ENCODE measurements at places on chromosomes 6 and 20.
A peak's percentile ranks its signal among the peaks of the same experiment; 100 is the strongest.

DNA sequence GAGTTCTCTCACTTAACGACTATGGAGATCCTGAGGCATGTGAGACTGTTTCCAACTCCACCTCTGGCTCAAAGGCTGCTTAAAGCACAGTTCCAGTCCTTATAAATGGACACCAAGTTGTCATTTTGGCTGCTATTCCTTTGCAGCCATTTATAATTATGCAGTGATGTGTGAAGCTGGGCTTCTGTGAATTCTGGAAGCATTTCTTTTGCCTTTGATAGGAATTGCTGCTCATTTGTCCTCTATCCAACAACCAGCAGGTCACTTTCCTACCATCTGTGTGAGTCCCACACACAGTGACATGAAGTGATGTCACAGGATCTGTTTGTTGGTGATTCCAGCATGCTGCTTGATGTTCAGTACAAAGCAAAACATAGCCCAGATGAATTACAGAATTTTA, 28.5 kb upstream of the EFHC1 start:
- DNase-seq, result no peak

DNA sequence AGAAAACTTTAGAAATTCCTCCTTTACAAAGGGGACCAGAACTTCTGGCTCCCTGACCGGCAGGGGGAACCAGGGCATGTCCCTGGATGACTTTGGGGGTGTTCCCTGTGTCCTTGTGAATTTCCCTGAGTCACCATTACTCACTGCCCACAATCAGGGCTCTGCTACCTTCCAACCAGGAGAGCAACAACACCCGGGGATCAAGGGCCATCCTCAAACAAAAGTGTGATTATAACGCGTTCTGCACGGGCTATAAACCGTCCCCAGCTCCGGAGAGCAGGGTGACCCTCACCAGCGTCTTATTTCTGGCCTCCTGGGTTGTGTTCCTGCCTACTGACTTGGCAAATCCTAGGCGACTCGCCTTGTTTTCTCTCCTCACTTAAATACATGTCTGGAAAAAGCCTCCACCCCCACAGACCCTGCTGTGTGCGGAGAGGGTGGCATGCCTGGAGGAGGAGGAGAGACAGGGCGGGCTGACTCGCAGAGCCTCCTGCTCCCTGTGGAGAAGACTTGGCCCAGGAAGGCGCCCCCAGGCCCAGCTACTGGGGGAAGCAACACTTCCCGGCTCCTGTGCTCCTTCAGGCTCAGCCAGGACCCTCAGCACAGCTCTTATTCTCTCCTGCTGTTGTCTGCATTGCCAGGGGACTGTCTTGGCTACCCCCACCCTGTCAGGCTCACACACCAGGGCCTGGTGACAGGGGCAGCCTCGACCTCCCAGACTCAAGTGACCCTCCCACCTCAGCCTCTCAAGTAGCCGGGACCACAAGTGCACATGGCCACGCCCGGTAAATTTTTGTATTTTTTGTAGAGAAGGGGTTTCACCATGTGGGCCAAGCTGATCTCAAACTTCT, 54.1 kb downstream of the FGD2 start:
- peak; percentile 40 for DNase-seq

- DNase-seq, result no peak
Observed at GRCh38 chr6:170233286-170234205, 57.3 kb downstream of the DLL1 start.

DNA sequence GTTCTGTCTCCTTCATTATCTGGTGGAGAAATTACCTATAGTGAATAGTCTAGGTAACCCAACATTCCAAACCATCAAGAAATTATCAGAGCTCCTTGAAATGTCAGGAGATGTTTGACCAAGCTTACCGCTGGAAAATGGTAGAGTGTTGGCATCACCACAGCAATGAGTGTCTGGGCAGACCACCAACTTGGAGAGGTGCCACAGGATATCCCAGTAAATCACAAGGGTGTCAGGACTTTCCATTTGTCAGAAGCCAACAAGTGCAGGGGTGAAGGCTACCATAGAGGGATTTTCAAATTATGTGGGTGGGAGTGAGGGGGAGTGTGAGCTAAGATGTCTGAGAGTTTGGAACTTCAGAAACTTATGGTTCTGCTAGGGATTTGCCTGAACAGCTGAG, 73.2 kb downstream of the VGLL2 start:
- DNase-seq, result no peak

- DNase-seq, result no peak
Observed at GRCh38 chr6:162441991-162442390, 285.6 kb downstream of the PRKN start.

DNA sequence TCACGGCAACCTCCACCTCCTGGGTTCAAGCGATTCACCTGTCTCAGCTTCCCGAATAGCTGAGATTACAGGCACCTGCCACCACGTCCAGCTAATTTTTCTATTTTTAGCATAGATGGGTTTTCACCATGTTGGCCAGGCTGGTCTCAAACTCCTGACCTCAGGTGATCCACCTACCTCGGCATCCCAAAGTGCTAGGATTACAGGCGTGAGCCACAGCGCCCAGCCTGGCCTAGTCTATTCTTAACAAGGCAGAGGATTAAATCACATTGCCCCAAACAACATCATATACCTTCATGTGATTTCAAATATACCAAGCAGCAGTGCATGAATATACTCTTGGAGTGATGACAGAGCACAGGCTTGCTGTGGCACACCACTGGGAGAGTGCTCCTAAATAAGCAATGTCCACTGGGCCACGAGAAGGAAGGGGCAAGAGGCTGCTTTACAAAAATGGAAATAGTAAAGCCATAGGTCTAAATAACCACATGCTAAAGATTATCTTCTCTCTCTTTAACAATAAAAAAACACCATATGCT, 76.6 kb upstream of the TULP1 start:
- no peak for DNase-seq

GRCh38 chr20:2395136-2395535, 14.4 kb downstream of the TGM6 start:
- DNase-seq, result no peak

DNA sequence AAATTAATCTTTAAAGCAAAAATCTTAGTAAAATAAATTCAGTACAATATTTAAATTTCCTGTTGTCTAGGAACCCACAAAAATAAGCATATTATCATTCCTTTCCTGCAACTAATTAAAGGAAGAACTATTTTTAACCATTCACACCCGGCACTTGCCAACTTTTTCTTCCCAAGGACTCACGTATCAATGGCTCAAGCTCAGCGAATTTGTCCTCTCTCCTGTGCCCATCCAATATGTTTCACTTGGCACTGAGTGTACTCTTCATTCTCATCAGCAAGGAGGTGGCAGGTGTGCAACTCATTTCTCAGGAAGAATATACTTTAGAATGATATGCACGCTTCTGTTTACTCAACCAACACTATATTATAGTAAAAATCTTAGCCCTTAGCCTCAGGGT, 419.4 kb downstream of the C6orf118 start:
- DNase-seq, result no peak

DNA sequence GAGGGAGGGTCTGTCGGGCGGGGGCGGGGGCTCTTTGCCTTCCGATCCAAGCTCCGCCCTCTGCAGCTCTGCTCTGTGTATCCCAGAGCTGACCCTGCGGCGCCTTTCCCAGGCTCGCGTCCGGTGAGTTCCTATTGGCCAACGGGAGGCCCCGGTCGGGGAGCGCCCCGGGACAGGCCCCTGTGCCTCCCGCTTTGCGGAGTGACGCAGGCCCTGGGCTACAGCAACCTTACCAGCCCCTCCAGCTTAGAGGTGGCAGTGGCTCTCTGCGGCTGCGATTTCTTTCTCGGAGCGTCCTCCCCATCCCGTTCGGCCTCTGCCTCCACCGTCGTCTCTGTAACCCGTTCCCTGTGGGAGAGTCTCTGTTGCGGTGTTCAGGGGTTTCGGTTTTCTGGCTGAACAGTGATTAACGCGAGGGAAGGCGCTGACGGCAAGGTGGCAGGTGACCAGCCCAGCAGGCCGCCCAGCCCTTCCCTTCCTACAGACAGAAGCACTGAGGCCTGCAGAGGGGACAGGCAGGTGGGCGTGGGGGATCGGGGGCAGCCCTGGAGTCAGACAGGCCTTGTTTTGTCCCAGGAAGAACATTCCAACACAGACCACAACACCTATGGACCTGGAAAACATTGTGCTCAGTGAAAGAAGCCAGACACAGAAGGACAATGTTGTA, 18.1 kb upstream of the CEBPB start:
- DNase-seq, result peak; percentile 90

- DNase-seq, result no peak
Observed at GRCh38 chr6:47357827-47358226, 48.1 kb upstream of the TNFRSF21 start.

GRCh38 chr6:84902354-84902928, 138.0 kb upstream of the TBX18 start:
- DNase-seq, result no peak

DNA sequence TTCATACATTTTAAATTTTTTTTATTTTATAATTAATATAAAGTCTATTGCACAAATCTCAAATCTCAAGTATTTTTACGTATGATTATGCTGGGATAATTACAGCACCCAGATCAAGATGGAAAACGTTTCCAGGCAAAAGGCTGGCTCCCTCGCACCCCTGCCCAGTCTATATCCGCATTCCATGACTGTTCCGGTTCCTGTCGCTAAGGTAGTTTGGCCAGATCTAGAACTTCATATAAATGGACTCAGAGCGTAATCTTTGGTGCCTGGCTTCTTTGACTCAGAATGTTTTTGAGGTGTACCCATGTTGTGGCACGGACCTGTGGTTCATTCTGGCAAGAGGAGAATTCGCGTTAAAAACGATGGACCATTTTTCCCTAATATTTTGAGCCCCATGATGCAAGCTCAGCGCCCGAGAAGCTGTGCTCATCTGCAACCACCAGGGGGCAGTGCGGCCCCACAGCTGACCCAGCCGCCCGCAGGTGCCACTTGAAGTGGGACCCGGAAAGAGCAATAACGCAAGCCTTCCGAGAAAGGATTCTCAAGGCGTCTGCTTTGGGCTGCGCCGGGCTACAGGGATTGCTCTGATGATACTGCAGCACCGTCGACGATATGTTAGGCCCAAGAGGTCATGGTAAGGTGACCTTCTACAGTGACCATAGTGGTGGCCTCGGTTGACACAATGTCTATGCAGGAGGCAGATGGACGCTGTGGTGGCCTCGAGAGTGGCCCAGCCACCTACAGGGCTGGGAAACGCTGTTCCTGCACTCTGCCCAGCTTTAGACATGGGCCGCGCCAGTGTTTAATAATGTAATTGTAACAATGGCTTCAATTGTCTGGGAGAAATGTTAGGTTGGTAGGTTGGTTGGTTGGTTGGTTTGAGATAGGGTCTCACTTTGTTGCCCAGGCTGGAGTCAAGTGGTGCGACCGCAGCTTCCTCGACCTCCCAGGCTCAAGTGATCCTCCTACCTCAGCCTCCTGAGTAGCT, 160.1 kb downstream of the ZMYND8 start:
- peak; percentile 13 for DNase-seq

DNA sequence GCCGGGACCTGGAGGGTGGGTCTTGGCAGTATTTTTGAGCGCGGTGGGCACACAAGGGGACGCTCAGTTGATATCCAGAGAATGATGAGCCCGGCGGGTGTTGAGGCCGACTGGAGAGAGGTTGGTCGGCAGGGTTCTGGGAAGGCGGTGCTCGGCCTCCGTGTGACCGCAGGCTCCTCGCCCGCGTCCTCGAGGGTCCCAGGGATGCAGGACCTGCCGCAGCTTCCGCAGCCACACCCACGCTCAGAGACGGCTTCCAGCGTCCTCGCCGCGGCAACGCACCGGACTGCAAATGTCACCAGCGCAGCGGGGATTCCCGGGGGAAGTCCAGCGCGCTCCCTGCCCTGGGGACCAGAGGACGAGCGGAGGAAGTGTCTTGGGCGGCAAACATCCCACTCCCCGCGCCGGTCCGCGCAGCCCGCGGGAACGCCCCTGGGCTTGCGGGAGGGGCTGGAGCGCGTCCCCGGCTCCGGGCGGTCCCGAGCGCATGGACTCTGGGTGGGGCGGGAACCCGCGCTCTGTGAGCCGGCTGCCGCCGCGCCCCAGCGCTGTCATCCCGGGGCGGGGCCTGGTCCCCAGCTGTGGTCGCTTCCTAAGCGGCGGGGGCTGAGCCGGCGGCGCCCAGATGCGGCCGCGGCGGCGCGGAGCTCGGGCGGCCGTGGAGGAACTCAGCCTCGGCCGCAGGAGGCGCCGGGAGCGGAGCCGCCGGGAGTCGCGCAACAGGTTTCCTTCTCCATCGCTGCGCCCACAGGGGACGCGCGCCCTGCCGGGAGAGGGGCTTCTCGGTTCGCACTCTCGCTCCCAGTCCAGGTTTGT, at the start of gene STX11:
STX11 (plus strand) TSS at position 624 of the 816 bp plus-strand sequence. CDS start 36,111 bp downstream, outside the sequence.
- peak; percentile 19 for DNase-seq

GRCh38 chr20:31602779-31603441, 2.2 kb upstream of the ID1 start:
- peak; percentile 58 for DNase-seq

- no peak for DNase-seq
Observed at GRCh38 chr6:167091026-167091804, 31.7 kb upstream of the CCR6 start.

DNA sequence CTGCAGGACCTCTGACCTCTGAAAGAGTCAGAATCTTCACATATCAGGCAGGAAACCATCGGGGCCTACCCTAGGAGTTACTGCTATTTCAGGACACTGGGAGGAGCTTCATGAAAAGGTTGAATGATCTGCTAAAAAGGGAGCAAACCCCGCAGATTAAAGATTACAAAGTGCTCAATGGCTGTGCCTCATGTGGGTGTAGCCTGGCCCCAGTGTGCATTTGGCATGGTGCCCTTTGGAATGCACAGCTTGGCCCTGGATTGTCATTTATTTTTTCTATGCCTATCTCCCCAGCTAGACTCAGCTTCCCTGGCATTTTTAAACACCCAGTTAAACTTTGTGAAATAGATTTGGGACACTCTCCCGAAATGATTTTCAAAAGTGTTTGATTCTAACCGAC, 368.5 kb upstream of the SPTLC3 start:
- DNase-seq, result no peak

DNA sequence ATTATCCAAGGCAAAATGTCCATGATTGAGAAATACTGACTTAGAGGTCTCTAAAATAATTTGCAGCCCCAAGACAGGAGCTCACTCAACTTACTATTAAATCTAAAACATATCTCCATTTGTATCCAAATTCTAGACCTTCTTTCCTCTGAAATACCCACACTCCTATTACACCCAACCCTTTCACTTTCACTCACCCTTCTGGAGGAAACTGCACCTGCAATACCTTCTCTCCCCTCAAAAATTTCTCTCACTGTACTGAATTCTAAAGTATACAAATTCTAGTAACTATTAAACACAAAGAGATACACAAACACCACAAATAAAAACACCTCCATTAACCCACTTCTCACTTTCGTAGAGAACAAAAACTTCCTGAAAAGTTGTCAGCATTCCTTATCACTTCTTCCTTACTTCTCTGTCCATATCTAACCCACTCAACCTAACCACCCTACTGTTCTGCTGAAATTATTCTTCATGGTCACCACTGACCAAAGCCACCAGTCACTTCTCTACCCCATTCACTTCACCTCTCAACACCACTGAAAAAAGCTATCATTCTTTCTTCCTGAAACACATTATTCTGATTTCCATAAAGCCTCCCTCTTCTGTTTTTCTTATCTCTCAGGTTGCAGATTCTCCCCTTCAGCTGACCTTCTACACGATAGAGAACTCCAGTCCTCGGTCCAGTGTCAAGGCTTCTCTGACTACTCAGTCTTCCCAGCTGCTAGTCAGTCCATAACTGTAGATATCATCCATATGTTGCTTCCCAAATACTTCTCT, 12.0 kb downstream of the LMBRD1 start:
- no peak for DNase-seq

GRCh38 chr6:146277142-146277541, 248.3 kb downstream of the GRM1 start:
- DNase-seq, result no peak

Measured in gastrocnemius medialis (tissue), 4 donors.